Stimulated activated CD8-positive, alpha-beta memory T cell treated with anti-CD3 and anti-CD28 coated beads, Interleukin-7, amount 100 ng/mL, for 4 hours (primary cell): ENCODE measurements at places on chromosomes 3 and 15.

DNA sequence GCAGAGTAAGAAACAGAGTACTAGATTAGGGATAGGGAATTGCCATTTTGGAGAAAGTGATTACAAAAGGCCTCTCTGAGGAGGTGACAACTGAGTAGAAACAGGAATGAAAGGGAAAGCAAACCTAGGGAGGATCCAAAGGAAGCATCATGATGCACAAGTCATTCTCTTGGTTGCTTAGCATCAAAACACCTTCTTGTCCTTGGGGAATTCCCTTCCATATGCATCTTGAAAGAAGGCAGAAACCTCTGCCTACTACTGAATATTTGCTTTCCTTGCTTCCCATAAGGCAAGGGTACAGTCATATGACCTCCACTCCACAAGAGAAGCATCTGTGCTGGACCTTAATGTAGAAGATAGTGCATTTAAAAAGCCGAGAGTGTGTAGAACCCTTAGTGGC is 24.1 kb downstream of the GABPB1 start:
- no peak for DNase-seq

GRCh38 chr3:36991923-36992805 is 767 bp downstream of the EPM2AIP1 start:
- DNase-seq, result no peak

- no peak for DNase-seq
These were observed 9.0 kb downstream of the ZNF662 start for GRCh38 chr3:42914771-42915515.

GRCh38 chr3:126507886-126508285 is 9.7 kb downstream of the UROC1 start:
- no peak for DNase-seq

DNA sequence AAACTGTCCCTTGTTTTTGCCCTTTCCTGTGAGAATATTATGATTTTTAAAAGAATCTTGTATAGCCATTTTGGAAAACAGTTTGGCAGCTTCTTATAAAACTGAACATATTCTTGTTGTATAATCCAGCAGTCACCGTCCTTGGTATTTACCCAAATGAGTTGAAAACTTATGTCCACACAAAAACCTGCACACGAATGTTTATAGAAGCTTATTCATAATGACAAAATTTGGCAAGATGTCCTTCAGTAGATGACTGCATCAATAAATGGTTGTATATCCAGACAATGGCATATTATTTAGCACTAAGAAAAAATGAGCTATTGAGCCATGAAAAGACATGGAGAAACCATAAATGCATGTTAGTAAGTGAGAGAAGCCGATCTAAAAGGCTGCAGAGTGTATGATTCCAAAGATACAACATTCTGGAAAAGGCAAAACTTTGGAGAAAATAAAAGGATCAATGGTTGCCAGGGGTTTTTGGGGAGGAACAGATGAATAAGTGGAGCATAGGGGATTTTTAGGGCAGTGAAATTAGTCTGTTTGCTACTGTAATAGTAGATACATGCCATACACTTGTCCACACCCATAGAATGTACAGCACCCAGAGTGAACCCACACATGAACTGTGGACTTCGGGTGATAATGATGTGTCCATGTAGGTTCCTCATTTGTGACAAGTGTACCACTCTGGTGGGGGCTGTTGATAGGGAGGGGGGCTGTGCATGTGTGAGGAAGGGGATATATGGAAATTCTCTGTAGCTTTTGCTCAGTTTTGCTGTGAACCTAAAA is 31.7 kb downstream of the LIMD1 start:
- no peak for DNase-seq

GRCh38 chr3:124064050-124064449 is 72.1 kb upstream of the ROPN1 start:
- no peak for DNase-seq

- no peak for DNase-seq
These were observed 108.8 kb upstream of the MCTP2 start for GRCh38 chr15:94122516-94122915.

- DNase-seq, result no peak
These were observed 9.1 kb downstream of the RBM15B start for GRCh38 chr3:51400166-51400565.

GRCh38 chr15:56965231-56966013 is 47.0 kb downstream of the TCF12 start:
- no peak for DNase-seq

- DNase-seq, result no peak
These were observed 235.7 kb upstream of the THBS1 start for GRCh38 chr15:39345176-39345575.
